ENCODE measurements at places on chromosomes 3 and 15.

- DNase-seq, result peak; percentile 93
These were observed 26.8 kb downstream of the STARD5 start for GRCh38 chr15:81297147-81297572.

GRCh38 chr15:69604072-69604411 is 151.4 kb downstream of the RPLP1 start:
- DNase-seq, result no peak

DNA sequence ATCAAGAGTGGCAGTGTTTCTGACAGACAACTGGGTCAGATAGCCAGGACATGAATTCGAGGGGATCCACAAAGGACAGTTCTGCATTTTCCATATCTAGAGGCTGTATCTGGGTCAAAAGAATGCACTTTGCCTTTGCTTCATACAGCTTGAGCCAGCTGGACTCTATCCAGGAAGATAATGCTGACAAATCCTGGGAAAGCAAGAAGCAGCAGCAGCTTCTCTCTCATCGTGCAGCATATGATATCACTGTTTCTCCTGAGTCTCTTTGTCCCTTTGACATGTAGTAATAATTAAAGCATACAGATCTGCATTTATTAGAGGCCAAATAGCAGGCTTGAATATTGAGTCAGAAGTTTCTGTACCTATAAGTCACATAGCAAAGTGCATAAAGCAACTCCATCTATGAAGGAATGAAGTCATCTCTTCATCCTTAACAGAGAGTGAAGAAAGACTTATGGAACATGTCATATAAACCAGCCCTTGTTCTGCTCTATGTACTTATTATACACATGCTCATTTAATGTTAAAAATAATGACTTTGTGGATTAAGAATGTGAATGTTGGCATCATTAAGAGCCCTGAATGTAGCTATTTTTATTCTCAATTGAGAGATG is 236.8 kb upstream of the GBE1 start:
- DNase-seq, result no peak

DNA sequence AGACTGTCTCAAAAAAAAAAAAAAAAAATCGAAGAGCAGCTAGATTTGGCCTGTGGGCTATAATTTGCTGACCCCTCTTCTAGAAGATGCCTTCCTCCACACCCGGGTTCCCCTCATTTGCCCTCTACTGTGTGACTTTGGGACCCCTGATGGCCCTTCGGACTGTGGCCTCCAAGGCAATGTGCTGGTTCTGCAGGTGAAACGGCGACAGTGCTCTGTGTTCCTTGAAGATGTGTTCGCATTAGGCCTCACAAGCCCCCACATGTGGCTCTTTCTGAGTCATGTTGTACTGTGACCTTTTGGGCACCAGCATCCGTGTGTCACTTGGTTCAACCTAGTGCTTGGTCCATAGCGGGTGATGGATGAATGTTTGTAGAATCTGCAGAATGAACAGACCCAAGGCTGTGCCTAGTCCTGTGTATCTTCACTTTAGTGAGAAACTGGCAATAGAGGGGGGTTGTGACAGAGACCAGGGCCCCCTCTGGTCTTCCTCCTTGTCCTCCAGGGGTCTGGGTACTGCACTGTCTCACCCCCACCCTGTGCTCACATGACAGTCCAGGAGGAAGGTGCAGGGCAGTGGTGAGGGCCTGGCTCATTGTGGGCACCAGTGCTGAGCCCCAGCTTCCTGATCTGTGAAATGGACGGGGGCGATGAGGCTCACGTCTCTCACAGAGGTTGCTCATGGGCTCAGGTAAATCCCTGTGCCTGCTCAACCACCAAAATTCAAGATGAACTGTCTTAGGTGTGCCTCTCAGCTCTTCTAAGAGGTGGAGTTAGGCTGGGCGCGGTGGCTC is 22.7 kb downstream of the GOLGA6L2 start:
- DNase-seq, result peak; percentile 54

DNA sequence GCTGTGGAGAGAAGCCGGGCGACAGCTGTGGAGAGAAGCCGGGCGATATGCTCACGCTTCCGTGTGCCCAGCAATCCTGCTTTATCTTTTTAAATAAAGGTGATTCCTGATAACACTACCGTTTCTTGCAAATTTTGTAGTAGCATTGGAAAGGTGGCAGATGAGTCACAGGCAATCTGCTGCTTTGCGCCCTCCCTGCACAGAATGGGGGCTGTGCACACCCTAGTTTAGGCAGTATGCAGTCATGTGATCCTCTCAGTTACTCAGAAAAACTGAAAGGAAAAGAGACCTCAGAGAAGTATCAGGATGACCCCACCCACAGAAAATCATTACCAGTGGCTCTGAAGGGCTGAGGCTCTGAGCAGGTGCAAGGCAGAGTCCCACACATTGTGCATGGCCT is 24.9 kb upstream of the TMCC1 start:
- DNase-seq, result no peak

GRCh38 chr3:108301695-108302404 is 5.5 kb downstream of the HHLA2 start:
- no peak for DNase-seq

- DNase-seq, result no peak
These were observed 10.9 kb downstream of the CELSR3 start for GRCh38 chr3:48651771-48652170.

GRCh38 chr3:30779686-30780287 is 114.7 kb downstream of the GADL1 start:
- DNase-seq, result no peak

- no peak for DNase-seq
These were observed 47.1 kb upstream of the SERPINI2 start for GRCh38 chr3:167521006-167521355.

- no peak for DNase-seq
These were observed 1.5 kb downstream of the MSL2 start for GRCh38 chr3:136194409-136195257.

GRCh38 chr3:171862993-171863521 is 19.9 kb downstream of the TMEM212 start:
- DNase-seq, result no peak

DNA sequence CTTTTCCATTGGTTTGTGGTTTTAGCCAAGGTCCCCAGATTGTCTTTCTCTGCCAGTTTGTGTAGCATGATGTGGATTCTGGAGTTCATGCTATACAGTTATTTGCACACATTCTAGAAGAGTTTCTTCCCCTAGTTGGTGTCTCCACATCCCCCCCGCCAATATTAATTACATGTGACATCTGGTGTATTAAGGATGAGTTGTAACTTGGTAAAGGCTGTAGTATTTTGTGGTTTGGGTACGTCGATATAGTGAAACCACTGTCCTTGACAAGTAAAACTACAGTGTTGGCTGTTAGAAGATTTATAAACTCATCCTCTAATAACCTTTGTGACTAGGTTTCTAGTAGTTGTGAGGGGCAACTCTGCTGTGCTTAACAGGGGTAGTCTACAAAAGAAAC is 23.7 kb upstream of the P4HTM start:
- DNase-seq, result no peak

GRCh38 chr3:32147933-32148332 is 41.5 kb downstream of the GPD1L start:
- no peak for DNase-seq

DNA sequence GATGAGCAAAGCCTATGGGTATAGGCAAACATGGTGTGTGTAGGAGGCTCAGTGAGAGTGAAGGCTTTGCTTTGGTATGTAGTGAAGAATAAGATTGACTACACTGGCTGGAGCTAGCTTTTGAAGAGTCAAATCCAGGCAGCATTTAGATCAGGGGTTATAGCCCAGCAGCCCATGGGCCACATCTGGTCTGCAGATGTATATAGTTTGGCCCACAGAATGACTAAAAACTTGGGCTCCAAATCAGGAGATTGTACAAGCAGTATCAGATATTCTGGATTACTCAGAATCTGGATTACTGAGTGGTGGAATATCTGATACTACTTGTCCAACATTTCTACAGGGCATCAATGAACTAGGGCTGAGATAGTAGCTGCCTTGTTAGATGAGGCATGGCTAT is 92.9 kb upstream of the FGF7 start:
- DNase-seq, result no peak

DNA sequence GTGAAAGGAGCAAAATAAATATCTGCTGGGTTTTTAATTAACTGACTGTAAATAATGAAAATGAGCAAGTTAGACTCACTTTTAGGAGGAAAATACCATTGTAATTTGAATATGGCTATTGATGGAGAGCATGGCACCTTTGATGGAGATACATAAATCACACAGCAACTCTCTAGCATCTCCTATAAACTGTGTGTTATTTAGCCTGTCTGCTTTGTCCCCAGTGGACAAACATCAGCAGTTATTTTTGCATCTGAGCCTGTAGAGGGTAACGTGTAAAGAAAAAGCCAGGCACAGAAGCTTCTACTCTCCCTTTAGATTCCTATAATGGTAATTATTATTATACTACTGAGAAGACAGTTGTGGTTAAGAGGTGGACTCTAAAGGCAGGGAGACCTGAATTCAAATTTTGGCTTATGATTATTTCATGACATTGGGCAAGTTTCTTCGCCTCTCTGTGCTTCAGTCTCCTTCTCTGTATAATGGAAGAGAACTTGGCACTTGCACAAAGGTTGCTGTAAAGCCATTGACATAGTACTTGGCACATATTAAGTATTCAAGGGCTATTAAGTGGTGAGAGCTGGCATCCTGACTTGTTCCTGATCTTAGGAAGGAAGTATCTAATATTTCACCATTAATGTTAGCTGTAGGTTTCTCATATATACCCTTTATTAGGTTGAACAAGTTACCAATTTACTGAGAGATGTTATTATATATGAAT is 289.5 kb upstream of the TRIM42 start:
- no peak for DNase-seq

DNA sequence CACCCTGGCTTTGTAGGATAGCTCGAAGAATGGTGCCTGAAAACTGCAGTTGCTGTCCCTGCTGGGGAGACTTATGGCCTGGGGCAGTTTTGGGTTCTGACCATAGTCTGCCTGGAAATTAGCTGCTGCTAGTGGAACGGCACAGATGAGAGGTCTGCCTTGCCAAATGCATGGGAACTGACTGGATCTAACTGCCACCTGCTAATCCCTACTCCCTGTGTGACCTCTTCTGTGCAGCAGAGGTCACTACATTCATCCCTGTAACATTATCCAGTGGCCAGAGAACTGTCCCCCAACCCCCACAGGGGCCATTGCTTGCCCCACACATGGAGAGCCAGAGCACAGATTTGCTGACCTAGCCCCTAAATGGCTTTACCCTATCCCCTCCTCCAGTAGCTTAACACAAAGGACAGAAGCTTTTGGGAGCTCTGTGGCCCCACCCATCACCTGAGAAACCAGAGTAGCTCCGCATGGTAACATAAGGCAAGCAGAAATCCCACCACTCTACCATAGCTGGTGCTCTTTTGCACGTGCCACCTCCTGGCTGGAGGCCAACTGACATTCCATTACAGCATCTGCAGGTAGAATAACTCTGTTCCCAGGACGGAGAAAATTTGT is 840.0 kb downstream of the EPHA3 start:
- DNase-seq, result no peak
